ENCODE measurements at places on chromosomes 1 and 21.

- no peak for DNase-seq
Measured at GRCh38 chr1:16882986-16883385, 12.8 kb upstream of the RNU1-2 start.

DNA sequence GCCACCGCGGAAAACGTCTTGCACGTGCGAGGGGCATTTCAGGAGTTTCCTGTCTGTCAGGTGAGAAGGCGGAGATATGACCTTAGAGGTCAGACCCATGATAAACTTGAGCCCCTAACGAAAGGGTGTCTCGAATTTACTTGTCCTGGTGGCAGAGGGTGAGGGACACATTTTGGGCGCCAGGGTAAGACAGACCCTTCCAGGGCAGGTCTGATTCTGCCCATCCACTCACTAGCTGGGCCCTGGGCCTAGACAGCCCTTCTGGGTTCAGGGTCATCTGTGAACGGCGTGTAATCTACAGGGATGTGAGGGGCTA is 395 bp upstream of the CSRP1 start:
- DNase-seq: no peak

DNA sequence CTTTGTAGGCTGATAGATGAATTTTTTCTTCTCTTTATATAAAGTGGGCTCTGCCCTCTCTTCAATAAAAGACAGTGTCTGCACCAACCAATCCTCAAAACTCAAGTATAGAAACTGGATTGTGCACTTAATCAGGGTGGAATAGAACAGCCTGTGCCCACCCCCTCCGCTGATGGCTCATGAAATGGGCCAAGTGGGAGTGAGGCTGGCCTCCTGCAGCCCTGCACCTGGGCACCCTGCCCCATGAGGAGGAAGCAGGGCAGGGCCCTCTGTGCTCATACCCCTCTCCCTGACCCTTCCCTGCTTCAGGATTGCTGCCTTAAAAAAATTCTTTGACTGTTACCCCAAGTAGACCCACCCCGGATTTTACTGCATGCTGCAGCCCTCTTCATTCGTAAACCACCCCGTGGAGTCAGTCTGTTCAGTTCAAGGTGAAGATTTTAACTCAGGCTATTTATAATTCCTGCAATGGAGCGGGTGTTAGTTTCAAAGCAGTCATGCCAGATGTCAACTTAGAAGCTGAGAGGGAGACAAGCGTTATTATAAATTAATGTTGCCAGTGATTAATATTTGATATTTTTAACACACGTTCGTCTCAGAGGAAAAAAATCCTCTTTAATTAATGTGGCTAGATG is 15.8 kb downstream of the PROK1 start:
- DNase-seq: no peak

GRCh38 chr1:1274931-1275431 is 1.3 kb upstream of the UBE2J2 start:
- no peak for DNase-seq

GRCh38 chr1:203189951-203190352 is 3.4 kb upstream of the CHI3L1 start:
- no peak for DNase-seq

GRCh38 chr1:162029157-162029556 is 5.5 kb upstream of the OLFML2B start:
- DNase-seq: no peak

- no peak for DNase-seq
Measured at GRCh38 chr1:160156361-160156760, 5.0 kb downstream of the ATP1A4 start.

DNA sequence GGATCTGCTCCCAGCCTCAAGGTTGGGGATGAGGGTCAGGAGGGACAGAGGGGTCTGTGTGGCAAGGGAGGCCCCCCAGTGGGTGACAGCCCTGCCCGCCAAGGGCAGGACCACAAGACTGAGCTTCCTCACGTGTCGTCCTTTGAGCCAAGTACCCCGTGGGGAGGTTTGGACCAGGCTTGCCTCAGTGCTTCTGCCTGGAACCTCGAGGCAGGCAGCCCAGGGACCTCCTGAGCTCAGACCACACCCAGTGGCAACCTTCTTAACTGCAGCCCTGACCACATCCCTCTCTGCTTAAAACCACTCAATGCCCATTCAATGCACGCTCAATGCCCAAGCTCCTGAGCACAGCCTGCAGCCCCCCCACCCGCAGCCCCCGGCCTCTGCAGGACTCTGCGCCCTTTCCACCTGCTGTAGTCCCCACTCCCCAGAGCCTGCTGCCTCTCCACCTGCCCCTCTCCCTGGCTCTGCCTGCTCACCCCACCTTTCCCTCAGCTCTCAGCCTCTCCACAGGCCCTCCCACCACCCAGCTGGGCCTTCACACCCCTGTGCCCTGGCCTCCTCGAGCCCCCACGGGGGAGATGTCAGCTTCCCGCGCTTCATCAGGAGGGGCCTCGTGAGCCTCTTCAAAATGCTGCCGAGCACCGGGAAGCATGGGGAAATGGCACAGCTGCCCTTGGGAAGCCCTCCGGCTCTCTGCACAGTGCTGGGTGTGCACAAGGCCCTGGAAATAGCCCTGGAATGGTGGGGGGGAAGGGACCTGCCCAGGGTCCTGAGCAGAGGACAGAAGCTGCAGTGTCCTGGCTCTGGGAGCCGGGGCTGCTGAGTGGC is 129.3 kb upstream of the VAMP3 start:
- peak; percentile 60 for DNase-seq

DNA sequence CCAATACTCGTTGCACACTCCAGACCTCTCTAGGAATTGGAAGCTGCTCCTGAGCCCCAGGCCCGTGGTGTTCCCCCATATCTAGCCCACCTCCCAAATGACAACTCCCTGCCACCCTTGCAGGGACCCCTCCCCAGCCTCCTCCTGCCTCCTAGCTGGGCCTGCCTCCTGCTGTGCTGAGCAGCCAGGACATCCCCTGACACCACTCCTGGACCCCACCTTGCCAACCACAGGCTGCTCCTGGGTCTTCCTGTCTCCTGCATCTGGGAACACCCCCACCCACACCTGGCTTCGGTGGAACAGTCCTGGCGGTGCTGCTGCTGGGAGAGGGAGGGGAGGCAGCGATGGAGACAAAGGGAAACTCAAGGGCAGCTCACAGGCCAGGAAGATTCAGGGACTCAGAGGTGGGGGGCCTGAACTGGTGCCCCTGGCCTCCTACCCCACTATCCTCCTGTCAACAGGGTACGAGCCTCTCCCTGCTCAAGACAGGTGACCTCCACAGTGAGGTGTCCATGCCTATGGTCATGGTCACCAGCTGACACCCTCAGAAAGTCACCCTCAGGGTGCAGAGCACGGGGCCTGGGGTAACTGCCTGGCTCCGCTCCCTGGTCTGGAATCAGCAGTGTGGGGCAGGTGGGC is 81.2 kb downstream of the RIPK4 start:
- no peak for DNase-seq

- DNase-seq: no peak
Measured at GRCh38 chr1:182677397-182678098, 6.8 kb downstream of the RGS8 start.

DNA sequence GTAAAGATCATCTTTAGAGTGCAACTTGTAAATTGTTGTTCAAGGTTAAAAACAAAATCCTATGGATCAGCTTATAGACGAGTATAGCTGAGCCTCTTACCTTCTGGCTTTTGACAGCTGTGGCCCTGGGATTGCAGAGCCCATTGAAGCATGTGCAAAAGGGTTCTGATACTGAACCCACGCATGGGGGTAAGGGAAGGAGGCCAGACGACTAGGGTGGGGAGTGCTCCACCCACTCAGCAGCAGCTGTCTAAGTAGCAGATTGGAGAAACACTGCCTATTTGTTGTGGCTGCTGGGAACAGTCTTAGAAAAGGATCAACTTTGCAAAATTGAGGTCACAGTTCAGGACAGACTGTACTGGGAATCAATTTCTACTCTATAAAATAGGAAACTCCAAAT is 16.1 kb downstream of the CD101 start:
- DNase-seq: peak; percentile 55

GRCh38 chr21:41962425-41962966 is 8.7 kb upstream of the C2CD2 start:
- DNase-seq: no peak

DNA sequence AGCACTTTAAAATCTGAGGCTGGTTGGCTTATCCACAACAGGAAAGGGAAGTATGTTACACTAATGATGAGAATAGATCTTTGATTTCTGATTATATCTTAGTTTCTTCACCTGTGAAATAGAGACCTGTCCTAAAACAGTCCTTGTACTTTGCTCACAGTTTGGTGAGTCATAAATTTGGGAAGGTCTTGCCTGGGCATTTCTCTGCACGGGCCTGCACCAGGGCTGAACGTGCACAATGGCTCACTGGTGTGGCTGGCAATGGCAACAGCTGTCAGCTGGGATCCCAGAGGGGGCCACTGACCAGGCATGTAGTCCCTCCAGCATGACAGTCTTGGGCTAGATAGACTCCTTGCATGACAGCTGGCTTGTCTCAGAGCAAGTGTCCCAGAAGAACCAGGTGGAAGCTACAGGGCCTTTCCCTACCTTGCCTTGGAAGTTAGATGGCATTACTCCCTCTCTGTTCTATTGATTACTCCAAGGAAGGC is 367.4 kb downstream of the DISC1 start:
- no peak for DNase-seq

- no peak for DNase-seq
Measured at GRCh38 chr21:32585970-32586369, 647 bp upstream of the TCP10L start.

- DNase-seq: no peak
Measured at GRCh38 chr21:35810431-35810970, 249.8 kb downstream of the SETD4 start.

DNA sequence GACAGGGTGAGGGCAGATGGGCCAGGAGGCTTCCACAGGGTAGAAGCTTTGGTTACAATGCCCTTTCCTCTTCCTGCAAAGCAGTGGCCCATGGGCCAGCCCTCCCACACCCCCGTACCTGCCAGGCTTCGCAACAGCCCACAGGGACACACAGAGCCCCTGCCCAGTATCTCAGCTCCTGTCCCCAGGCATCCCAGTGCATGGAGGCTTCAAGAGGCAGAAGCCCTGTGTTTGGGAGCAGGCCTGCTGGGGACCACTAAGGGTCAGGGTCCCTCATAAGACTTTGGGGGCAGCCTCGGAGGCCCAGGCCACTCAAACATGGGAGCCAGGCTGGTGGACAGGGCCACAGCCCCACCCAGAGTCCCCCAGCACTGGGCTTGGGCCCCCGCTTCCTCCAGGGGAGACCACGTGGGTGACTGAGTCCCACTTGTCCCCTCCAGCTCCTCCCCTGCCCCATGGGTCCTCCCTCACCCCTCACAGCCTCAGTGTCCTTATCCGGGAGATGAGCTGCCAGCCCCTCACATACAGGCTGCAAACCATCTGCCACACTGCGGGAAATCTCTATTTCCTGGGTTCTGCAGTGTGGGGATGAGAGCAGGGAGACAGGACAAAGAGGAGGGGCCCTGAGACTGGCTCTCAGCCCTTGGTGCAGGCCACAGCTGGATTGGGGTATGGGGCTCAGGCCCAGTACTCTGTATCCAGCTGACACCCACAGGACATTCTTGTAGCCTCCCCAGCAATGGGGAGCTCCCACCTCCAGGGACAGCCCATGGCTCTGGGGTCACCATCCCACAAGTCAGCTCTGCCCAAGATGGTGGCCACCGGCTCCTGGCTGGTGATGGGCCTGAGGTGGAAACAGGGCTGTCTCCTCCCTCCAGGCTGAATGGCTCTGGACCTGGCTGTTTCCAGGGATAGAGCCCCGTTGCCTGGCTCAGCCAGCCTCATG is 50.7 kb downstream of the WNT9A start:
- peak; percentile 34 for DNase-seq

GRCh38 chr1:76336931-76337371 is 262.4 kb downstream of the ST6GALNAC3 start:
- DNase-seq: peak; percentile 86

DNA sequence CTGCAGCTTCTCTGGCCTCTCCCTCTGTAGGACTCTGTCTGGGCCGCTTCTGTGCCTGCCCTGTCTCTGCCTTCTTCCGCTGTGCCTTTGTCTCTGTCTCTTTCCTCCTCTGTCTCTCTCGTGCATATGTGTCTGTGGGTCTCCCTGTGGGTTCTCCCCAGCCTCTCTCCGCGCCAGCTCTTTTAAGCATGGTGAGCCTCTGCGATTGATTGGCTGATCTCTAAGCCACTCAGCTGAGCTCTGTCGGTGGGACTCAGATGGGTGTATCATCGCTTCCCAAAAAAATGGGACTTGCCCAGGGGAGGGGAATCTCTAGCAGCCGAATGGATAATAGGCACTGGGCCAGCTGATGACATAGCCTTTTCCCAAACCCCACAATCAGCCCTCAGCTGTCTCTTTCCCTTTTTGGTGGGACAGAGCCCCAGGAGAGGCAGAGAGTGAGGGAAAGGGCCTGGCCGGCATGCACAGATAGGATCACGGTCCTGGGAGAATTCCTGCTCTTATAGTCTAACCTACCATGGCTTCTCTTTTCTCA is at the start of gene ADAMTS4:
Gene ADAMTS4, minus strand, starts transcription at position 158 of the 535 bp plus-strand sequence. CDS start 427 bp downstream, outside the sequence.
- peak; percentile 87 for DNase-seq

DNA sequence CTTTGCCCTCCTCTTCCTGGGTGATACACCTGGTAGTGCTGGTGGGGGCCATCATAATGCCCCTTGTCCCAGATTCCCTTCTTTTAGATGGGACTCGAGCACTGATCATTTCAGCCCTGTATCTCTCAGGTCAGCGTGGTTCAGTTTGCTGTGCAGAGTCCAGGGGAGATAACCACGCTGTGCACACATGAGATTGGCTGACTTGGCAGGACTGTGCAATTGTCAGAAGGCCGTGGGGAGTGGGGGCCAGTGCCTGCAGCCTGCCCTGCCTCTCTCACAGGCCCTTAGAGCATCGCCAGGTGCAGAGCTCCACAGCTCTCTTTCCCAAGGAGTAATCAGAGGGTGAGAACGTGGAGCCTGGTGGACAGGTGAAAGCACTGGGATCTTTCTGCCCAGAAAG is 15.2 kb downstream of the EPHX1 start:
- DNase-seq: no peak

DNA sequence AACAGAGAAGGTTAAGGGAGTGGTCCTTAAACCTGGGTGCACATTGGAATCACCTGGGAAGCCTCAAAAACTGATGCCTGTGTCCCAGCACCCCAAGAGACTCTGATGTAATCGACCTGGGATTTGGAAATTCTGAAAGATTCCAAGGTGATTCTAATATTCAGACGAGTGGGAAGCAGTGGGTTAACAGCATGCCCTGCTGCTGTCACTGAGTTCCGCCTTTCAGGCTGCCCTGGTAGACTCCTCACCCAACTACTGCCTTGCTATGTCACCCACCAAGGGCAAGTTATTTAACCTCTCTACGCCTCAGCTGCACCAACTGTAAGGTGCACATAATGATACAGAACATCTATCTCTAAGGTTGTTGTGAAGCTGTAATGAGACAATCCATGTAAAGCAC is 59.2 kb downstream of the CD34 start:
- DNase-seq: no peak

DNA sequence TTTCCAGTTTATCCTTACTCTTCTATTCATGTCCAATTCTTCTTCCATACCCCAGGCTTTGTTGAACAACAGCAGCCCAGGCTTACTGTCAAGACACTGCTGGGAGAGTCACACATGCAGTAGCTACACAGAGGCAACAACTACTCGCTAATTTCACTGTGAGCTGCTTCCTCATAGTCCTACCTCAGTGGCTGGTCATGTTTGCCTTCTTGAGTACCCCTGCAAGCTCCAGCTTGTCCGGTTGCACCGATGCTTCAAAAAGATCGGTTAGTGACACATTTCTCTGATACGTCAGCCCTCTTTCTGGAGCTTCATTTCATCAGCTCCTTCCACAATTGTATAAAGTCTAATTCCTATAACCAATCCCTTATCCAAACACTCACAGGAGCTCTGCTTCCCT is 246.7 kb upstream of the NFIA start:
- no peak for DNase-seq

Measured in right cardiac atrium (tissue), 5 donors.